ENCODE measurements at places on chromosomes 16 and 17. TPM values are rescaled to one million over a fixed set of nuclear protein-coding genes. Genes with fewer than 3 reads are reported as not detected.

GRCh38 chr17:52674686-52675085 is 516.2 kb upstream of the CA10 start:
- DNase-seq, result no peak
- no peaks in the 10 kb centered on the region for H3K4me1 ChIP-seq
- no peak overlapping the region for H3K27ac ChIP-seq

DNA sequence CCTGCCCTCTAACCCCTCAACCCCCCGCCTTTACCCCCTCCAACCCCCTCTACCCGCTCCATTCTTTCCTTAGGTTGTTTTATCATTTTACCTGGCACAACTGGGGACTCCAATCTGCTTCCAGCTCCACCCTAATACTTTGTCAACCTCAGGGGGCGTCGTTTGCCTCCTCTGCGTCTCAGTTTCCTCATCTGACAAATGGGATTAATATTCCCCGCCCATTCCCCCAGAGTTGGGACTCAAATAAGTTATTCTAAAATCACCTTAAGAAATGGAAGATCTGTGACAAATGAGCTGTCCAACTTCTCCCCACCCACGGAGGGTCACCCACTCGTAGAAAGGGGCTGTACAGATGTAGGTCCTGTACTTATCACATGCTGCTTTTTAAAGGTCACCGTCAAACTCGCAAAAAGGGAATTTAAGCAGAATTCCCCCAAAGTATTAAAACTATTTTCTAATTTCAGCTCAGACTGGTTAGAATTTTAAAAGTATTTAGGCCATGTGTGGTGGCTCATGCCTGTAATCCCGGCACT is 40.6 kb upstream of the CPNE2 start:
- H3K4me1 ChIP-seq, result no peaks in the 10 kb centered on the region
- no peak for DNase-seq
- peaks cover 57% of the 10 kb centered on the region for H3K36me3 ChIP-seq
- no peaks in the 10 kb centered on the region for H3K27me3 ChIP-seq

DNA sequence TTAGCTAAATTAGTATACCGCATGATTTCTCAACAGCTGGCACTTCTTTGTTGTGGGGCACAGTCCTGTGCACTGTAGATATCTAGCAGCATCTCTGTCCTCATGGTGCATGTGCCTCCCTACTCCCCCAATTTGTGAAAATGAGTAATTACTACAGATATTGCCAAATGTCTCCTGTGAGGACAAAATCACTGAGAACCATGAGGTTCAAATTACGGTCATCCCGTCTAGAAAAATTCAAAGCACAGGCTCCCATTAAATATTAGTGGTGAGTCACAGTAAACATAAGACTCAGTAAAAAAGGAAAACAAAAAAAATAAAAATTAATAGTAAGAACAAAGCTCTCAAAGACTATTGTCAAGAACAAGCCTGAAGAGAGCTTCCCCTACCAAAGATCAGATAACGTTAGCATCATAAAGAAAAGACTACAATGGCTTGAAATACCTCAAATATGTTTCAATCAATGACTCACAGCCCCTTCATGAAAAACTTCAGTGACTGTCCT is 57.8 kb downstream of the STH start:
- H3K4me1 ChIP-seq, result no peaks in the 10 kb centered on the region
- no peak for DNase-seq
- no peaks in the 10 kb centered on the region for H3K36me3 ChIP-seq
- no peaks in the 10 kb centered on the region for H3K27me3 ChIP-seq

DNA sequence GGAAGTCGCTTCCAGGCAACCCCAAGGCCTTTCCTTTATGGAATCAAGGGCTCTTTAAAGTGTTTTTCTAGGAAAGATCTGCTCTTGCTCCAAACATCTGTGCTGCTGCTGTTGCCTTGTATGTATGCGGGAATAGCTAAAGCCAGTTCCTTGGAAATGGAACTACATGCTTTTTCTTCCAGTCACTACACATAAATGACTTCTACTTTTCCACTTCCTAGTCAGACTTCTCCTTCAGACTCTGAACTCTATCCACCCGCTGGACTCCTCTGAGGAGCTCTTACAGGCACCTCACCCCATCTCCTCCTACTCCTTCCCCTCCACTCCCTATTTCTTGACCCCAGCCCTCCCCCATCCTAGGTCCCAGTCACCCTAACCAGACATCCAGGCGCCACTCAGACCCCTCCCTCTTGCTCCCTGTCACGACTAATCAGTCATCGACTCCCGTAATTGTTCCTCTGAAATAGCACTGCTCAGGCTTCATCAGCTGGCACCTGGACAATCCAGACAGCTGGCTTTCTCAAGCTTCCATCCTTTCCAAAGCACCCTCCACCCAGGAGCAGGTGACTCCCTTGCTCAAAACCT is 15.0 kb upstream of the PEMT start:
- H3K27me3 ChIP-seq, result no peaks in the 10 kb centered on the region
- H3K36me3 ChIP-seq, result no peaks in the 10 kb centered on the region
- no peak for DNase-seq
- no peaks in the 10 kb centered on the region for H3K4me1 ChIP-seq
- no peak overlapping the region for H3K27ac ChIP-seq

GRCh38 chr17:82372249-82373071 is 895 bp downstream of the UTS2R start:
- peaks cover 10% of the 10 kb centered on the region for H3K27me3 ChIP-seq
- H3K27ac ChIP-seq, result no peak overlapping the region
- no peaks in the 10 kb centered on the region for H3K36me3 ChIP-seq
- H3K4me1 ChIP-seq, result peaks cover 5% of the 10 kb centered on the region
- DNase-seq, result no peak

- DNase-seq, result no peak
- no peak overlapping the region for H3K27ac ChIP-seq
- H3K36me3 ChIP-seq, result no peaks in the 10 kb centered on the region
Measured at GRCh38 chr16:48907906-48908634, 298.1 kb upstream of the N4BP1 start.

The LGALS9B gene
- polyA plus RNA-seq, result not detected
